ENCODE measurements at places on chromosomes 11 and 22. TPM values are rescaled to one million over a fixed set of nuclear protein-coding genes. Genes with fewer than 3 reads are reported as not detected.

DNA sequence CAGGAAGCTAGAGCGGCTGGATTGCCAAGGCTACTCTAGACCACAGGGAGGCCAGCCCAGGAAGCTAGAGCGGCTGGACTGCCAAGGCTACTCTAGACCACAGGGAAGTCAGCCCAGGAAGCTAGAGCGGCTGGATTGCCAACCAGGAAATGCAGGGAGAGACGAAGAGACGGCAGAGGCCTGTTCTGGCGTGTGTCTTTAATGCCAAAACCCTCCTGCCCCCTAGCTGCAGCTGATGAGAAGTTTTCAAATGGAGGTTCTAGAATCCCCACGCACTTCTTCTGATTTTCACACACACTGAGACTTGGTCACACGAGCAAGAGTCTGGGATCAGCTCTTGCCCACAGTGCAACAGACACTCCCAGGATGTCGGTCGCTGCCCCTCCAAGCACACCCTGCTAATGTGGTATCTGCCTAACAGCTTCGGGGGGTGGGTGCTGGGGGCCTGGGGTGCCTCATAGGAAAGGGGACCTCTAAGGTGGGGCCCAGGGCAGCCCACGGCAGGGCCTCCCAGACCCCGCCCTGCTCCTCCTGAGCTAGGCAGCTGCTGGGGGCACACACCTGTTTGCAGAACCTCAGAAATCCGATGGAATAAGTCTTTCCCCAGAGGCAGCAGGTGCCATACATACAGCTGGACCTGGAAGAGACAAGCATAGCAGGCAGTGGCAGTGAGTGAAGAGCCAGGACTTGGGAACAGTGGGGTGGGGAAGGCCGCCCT lies 28.5 kb downstream of the MAFF start:
- H3K27me3 ChIP-seq = no peaks in the 10 kb centered on the region
- peak; percentile 41 for DNase-seq
- no peak overlapping the region for H3K4me3 ChIP-seq
- peaks cover 46% of the 10 kb centered on the region for H3K36me3 ChIP-seq

GRCh38 chr11:19816817-19817216 lies 104.2 kb downstream of the NAV2 start:
- peaks cover 12% of the 10 kb centered on the region for H3K36me3 ChIP-seq
- peaks cover 92% of the 10 kb centered on the region for H3K4me1 ChIP-seq
- peak overlapping the region; percentile 53 for H3K4me3 ChIP-seq
- no peaks in the 10 kb centered on the region for H3K27me3 ChIP-seq

DNA sequence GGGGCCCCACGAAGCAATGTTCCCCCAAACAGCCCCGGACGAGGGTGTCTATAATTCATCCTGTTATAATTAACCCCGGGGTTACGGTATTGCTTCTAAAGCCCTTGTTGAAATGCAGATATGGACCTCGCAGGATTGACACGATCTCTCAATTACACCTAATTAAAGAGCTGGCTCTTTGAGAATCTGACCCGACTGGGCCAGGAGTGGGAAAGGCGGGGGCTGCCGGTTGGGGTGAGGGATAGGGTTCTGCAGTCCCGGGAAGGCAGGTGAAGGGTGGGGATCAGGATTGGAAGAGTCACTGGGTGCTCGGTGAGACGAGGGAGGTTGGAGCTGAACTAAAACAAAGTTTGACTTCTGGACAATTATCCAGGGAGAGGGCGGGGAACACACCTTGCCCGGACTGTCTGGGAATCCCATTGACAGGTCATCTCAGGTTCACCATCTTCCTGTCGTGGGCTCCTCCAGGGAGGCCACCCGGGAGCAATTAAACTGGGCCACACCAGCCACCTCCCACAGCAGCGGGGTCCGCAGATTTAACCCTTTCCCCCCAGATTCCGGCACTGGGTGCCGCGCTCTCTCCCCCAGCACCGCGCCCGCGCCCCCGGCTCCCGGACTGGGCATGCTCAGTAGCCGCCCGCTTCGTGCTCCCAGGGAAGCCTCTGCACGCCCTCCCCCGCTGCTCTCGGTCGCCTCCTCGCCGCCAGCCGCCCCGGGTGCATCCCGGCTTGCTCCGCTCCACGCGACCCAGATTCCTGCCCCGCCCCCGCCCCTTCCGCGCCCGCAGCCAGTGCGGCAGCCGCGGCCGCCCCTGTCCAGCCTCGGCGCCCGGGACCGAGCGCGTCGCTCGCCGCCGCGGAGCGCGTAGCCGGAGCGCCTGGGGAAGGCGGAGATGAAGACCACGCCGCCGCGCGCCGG lies at the start of gene ELMOD1:
Gene ELMOD1 (plus strand): TSS at position 688 of the 918 bp plus-strand sequence. CDS start 27,043 bp downstream, outside the sequence.
- peak within 1 kb of the TSS; percentile 95 for H3K4me3 ChIP-seq
- no peak within 1 kb of the TSS for H3K27ac ChIP-seq
- H3K4me1 ChIP-seq = peaks cover 43% of the 10 kb centered on the region
- DNase-seq = peak; percentile 67
- H3K36me3 ChIP-seq = no peaks in the 10 kb centered on the region

DNA sequence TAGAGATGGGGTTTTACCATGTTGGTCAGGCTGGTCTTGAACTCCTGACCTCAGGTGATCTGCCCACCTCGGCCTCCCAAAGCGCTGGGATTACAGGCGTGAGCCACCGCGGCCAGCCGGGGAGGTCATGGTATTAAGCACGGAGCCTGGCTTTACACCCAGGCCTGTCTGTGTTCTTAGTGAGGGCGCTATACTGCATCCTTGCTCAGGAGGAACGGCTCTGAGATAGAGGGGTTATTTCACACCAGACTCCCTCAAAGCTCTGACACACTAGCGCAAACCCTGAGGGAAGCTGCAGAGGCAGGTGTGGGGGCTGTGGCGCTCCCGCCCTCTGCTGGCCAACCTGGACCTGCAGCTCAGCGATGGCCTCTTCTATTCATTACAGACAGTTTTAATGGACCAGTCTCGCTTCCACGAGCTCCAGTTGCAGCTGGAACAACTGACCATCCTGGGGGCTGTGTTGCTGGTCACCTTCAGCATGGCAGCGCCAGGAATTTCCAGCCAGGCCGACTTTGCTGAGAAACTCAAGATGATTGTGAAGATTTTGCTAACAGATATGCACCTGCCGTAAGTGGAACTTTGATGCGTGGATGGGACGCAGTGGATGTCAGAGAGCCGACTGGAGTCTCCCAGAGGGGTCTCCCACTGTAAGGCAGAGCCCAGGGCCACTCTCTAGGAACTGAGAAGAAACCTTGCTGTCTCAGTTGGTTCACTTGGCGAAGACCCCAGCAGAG lies 26.2 kb downstream of the TCP11L1 start:
- H3K27me3 ChIP-seq = no peaks in the 10 kb centered on the region
- H3K27ac ChIP-seq = no peak overlapping the region
- no peak overlapping the region for H3K4me3 ChIP-seq

- 0 out of 2 replicates have a peak, but pooled peaks cover 3% of the 10 kb centered on the region for H3K4me1 ChIP-seq
- H3K27me3 ChIP-seq = peaks cover 2% of the 10 kb centered on the region
- DNase-seq = no peak
- no peak overlapping the region for H3K4me3 ChIP-seq
- no peak overlapping the region for H3K27ac ChIP-seq
Observed at GRCh38 chr11:22163394-22163797, 29.5 kb upstream of the ANO5 start.

GRCh38 chr22:43042101-43042780 lies 27.3 kb upstream of the PACSIN2 start:
- H3K4me1 ChIP-seq = peaks cover 6% of the 10 kb centered on the region
- H3K27me3 ChIP-seq = no peaks in the 10 kb centered on the region
- H3K36me3 ChIP-seq = no peaks in the 10 kb centered on the region
- H3K4me3 ChIP-seq = no peak overlapping the region
- DNase-seq = no peak
- peak overlapping the region; percentile 55 for H3K27ac ChIP-seq

DNA sequence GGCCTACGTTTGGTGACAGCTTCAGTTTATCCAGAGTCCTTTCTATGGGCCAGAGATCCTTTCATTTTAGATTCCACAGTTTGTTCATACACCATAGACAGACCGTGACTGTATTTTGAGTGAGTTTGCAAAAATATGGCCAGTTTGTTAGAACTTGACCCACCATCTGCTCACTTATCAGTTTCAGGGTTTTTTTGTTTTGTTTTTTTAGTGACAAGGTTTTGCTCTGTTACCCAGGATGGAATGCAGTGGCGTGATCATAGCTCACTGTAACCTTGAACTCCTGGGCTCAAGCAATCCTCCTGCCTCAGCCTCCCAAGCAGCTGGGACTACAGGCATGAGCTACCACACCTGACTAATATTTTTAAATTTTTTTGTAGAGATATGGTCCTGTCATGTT lies 9.1 kb upstream of the CKAP5 start:
- no peak overlapping the region for H3K27ac ChIP-seq
- peaks cover 12% of the 10 kb centered on the region for H3K27me3 ChIP-seq
- no peak overlapping the region for H3K4me3 ChIP-seq
- DNase-seq = no peak

DNA sequence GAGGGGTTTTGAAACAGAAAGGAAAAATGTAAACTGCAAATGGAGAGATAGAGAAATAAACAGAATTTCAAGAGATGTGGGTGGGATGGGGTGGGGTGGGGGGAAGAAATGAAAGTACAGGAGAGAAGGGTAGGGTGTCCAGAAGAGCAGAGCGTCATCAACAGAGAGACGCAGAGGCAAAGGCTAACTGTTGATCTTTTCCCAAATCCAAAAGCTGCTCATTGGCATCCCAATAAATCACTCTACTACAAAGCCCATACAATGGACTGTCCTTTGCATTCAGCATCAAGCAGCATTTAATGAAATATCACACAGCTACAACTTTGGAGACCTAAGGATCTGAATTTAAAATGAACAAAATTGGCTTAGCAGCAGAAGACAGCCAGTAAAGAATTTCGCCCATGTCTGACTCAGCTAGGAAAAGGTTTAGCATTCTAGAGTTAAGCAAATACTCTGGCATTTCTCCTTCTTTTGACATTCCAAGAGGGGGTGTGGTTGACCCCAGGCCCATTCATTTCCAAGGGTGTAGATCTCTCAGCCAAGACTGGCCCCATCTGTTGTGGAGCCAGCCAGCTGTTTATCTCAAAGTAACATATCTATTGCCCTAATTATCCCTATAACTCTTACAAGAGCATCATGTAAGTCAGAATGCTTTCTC lies 1.5 kb downstream of the RAB30 start:
- no peak overlapping the region for H3K27ac ChIP-seq
- H3K4me1 ChIP-seq = peaks cover 36% of the 10 kb centered on the region
- peak; percentile 28 for DNase-seq
- H3K36me3 ChIP-seq = peaks cover 18% of the 10 kb centered on the region

GRCh38 chr11:5646139-5646538 lies 21.3 kb downstream of the TRIM34 start:
- DNase-seq = no peak
- no peaks in the 10 kb centered on the region for H3K4me1 ChIP-seq
- H3K27me3 ChIP-seq = no peaks in the 10 kb centered on the region
- no peak overlapping the region for H3K4me3 ChIP-seq
- no peak overlapping the region for H3K27ac ChIP-seq
- no peaks in the 10 kb centered on the region for H3K36me3 ChIP-seq

DNA sequence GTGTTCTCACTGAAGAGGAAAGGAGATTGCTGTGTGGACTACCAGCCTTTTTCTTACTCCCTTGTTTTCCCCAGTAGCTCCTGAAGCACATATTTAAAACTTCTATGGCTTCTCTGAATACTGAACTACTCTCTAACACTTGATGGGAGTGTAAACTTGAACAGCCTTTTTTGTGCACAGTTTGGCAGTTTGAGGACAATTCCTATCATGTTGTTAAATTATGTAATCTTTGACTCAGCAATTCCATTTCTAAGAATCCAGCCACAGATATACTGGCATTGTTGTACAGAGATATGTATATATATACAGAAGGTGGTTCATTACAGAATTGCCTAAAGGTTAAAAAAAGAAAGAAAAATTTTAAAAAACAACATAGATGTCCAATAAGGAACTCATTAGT lies 47.1 kb upstream of the EED start:
- DNase-seq = no peak
- H3K27ac ChIP-seq = no peak overlapping the region
- no peak overlapping the region for H3K4me3 ChIP-seq
- H3K27me3 ChIP-seq = peaks cover 8% of the 10 kb centered on the region
- H3K36me3 ChIP-seq = no peaks in the 10 kb centered on the region

GRCh38 chr11:69968396-69969347 lies 109.4 kb upstream of the ANO1 start:
- no peak overlapping the region for H3K27ac ChIP-seq
- H3K4me1 ChIP-seq = peaks cover 41% of the 10 kb centered on the region
- no peak overlapping the region for H3K4me3 ChIP-seq
- DNase-seq = no peak

FUT4 gene
- total RNA-seq = 5.5 TPM

PIH1D2 gene
- total RNA-seq = 0.85 TPM

ADM2 gene
- 10.9 TPM for total RNA-seq

C11orf91 gene
- 0.22 TPM for total RNA-seq

YWHAH gene
- 203 TPM for total RNA-seq

C1QTNF4 gene
- total RNA-seq = 9.5 TPM

OR8G1 gene
- not detected for total RNA-seq
